ENCODE measurements at places on chromosomes 16 and 17.

DNA sequence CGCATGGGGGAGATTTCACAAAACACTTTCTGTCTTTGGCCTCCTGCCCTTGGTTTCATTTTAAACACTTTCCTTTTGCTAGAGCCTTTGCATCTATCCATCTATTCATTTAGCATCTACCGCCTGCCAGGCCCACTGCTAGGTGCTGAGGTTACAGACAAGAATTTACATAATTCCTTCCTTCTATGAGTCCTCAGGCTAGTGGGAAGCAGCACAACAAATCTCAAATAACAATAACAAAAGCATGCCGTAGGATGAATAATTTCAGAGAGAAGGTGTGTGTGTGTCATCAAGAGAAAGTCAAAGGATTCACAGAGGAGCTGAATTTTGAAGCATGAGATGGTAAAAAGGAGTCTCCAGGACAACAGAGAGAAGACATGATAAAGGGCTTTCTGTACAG lies 6.1 kb upstream of the SLC46A1 start:
- DNase-seq = no peak

GRCh38 chr16:54160939-54161897 lies 125.4 kb downstream of the IRX3 start:
- no peak for DNase-seq

DNA sequence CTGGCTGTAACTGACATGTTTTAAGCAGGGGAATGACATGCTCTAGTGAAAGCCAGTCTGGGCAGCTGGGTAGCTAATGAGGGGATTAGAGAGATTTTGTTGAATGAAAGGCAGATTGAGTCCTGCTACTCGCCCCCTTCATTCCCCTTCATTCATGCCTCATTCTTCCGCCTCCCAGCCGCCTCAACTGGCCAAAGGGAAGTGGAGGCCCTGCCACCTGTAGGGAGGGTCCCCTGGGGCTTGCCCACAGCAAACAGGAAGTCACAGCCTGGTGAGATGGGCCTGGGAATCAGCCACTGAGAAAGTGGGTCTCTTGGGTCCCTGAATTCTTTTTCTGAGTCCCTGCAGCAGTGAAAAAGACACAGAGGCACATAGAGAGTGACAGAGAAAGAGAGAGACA lies 1.1 kb upstream of the CD19 start:
- no peak for DNase-seq

- no peak for DNase-seq
These were observed 60.7 kb upstream of the ADCY9 start for GRCh38 chr16:4176906-4177417.

- no peak for DNase-seq
These were observed 67.1 kb upstream of the METRNL start for GRCh38 chr17:83012200-83012785.

GRCh38 chr16:50609049-50609448 lies 60.9 kb downstream of the NKD1 start:
- no peak for DNase-seq

- DNase-seq = no peak
These were observed 16.2 kb upstream of the ASGR2 start for GRCh38 chr17:7130621-7131422.

DNA sequence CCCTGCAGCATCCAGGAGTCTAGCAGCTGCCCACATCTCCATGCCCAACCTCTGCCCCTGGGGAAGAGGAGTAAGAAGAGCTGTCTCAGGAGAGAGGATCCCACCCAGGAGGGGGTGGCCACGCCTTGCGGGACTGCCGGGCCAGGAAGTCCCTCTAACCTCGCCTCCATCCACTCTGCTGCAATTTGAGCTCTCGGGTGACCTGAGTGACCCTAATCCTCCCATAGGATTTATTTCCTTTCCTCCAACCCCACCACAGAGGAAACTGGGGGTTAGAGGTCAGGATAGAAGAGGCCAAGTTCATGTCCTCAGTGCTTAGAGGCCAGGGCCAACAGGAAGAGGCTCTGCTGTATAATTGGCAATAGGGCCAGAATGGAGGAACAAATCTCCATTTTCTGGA lies 22.6 kb upstream of the NGFR start:
- DNase-seq = no peak

DNA sequence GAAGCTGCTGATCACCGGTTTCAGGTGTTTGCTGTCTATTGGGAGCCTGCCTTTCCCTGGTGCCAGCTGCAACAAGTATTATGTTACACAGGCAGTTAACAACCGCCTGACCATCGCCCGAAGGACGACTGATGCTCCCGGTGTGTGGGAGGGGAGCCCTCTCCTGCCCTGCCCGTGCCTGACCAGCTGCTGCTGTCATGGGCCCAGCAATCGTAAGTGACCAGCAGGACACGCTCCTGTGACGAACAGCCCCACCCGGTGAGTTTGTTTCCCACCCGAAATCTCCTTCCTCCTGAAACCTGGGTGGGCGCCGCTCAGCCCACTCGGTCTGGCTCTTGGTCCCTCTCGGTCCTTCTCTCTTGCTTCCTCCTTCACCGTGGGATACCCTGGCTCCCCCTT lies 17.9 kb upstream of the UBE2I start:
- DNase-seq = no peak

DNA sequence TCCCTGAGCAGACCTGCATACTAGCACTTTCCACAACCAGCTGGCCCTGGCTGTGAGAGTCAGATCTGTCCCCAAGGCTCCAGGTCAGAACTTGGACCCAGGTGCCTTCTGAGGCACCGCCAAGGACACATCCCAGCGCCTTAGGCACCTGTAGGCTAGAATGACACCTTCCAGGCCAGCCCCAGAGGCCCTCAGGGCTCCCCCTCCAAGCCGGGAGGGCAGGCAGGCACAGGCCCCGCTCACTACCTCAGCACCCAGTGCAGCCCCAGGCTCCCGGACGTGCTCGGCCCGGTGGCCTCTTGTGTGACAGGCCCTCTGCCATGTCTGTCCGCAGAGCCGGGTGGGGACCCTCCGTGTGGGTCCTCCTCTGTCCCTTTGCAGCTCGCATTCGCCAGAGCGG lies 56.3 kb upstream of the CMIP start:
- no peak for DNase-seq

GRCh38 chr17:75514919-75515495 lies 330 bp downstream of the CASKIN2 start:
- DNase-seq = no peak

DNA sequence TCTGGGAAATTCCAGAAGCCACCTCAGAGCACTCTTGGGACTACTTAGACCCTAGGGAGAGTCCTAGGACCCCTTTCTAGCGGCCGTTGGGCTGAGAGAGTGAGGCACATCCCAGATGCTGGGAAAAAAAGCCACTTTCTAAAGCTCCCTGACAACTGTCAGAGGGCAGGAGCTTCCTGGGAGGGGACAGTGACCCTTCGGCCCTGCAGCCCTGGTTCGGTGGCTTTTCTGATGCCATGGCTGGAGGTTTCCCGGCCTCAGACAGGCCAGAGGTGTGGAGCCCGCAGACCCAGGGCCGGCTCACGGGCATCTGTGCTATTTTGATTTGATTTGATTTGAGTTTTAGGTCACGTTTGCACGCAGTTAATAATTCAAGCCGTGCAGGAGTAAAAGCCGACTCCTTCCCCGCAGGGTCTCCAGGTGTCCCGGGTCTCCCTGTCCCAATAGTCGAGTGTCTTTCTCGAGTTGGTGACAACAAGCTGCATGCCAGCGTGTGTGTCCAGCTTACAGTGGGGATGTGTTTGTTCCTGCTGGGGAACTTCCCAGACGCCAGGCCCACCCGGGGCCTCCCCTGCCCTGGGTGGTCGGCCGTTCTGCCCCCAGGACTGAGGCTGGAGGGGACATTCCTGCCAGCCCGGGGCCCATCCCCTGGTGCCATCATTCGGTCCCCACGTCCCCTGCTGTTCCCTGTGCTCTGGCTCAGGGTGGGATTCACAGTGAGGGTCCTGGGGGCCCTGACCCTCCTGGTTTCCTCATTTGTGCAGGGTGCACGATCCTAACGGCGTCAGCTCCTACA lies 1.0 kb upstream of the CBFA2T3 start:
- DNase-seq = no peak

GRCh38 chr17:28907709-28908475 lies 5.0 kb upstream of the DHRS13 start:
- DNase-seq = no peak

DNA sequence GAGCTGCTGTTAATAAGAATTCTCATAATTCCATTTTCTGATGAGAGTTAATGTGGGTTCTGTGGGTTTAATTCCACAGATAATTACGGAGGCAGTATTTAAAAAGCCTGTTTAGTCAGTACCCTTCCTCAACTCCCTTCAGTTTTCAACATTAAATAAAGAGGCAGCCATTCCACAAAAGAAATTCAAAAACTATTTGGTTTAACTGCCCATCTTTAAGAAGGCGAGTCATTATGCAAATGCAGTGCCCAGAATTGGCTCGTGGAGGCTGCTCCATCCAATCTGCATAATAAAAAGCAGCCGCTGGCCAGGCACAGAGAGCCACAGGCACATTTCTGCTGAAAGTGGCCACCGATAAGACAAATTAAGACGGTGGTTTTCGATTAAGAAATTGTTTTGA lies 194.4 kb upstream of the TOX3 start:
- no peak for DNase-seq
